Stimulated activated CD8-positive, alpha-beta memory T cell treated with anti-CD3 and anti-CD28 coated beads, Interleukin-15, amount 100 ng/mL, for 1 hour (primary cell): ENCODE measurements at places on chromosomes 13 and 19.
A peak's percentile ranks its signal among the peaks of the same experiment; 100 is the strongest.

- no peak for DNase-seq
Observed at GRCh38 chr19:43563816-43564457, 11.4 kb downstream of the XRCC1 start.

- no peak for DNase-seq
Observed at GRCh38 chr13:97474349-97474980, 40.5 kb downstream of the RAP2A start.

DNA sequence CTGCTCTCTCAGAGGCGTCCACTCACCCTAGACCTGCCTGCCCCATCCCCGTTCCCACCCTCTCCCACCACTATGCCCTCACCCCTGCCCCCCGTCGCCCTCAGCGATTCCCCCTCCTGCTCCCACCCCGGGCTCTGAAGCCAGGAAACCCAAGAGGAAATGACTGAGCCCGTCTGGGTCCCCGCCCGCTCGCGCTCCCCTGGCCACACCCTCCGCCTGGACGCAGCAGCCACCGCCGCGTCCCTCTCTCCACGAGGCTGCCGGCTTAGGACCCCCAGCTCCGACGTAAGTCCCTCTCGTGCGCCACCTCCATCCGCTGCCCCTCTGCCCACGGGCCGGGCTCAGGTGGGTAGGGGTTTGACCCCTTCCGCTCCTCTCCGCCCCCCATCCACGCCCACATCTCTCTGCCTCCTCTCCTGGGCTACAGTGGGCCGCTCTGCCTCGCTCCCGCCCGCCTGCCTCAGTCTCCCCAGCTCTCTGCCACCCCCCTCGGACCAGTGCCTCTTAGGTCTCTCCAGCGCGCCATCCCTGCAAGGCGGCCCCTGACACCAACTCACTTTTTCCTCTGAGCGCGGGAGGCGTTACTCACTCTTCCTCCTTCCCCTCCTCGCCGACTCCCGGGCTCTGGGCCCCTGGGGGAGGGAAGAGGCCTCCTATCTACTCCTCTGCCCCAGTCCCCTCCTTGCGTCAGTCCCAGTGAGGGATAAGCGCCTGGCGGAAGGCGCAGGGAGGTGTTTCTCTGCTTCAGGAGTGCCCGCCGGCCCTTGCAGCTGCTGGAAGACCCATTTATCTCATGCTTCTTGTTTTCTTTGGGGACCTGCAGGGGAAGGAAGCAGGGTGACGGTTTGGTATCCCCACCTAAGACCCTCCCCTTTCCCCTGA lies at the start of gene FXYD5:
Gene FXYD5, plus strand, starts transcription at position 211 of the 882 bp plus-strand sequence. CDS start 816 bp downstream, outside the sequence.
- peak; percentile 66 for DNase-seq

GRCh38 chr13:49494645-49495044 lies 1.1 kb upstream of the PHF11 start:
- no peak for DNase-seq

DNA sequence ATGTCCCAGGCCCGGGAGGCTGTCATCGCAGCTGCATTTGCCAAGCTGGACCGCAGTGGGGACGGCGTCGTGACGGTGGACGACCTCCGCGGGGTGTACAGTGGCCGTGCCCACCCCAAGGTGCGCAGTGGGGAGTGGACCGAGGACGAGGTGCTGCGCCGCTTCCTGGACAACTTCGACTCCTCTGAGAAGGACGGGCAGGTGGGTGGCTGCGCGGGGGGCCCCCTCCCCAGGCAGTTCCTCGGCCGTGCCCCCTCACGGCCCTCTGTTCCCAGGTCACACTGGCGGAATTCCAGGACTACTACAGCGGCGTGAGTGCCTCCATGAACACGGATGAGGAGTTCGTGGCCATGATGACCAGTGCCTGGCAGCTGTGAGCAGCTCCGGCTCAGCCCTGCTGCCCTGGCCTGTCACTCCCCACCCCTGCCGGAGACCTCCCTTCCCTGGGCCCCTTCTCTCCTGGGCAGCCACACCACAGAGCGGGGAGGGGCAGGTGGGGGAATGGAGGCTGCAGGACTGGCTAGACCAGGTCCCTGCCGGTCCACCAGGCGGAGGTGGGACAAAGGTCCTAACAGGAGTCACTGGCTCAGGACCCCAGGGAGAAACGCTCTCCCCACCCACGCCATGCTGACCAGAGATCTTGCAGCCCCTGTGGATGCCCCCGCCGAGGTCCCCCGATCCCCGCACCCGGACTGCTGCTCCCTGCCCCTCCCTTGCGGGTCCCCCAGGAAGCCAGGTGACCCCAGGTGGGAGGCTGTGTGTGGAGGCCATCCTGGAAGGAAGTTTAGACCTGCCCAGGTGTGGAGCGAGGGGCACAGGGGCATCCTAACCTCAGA lies 1.1 kb downstream of the CAPS start:
- no peak for DNase-seq
